ENCODE measurements at places on chromosomes 3 and 15.

DNA sequence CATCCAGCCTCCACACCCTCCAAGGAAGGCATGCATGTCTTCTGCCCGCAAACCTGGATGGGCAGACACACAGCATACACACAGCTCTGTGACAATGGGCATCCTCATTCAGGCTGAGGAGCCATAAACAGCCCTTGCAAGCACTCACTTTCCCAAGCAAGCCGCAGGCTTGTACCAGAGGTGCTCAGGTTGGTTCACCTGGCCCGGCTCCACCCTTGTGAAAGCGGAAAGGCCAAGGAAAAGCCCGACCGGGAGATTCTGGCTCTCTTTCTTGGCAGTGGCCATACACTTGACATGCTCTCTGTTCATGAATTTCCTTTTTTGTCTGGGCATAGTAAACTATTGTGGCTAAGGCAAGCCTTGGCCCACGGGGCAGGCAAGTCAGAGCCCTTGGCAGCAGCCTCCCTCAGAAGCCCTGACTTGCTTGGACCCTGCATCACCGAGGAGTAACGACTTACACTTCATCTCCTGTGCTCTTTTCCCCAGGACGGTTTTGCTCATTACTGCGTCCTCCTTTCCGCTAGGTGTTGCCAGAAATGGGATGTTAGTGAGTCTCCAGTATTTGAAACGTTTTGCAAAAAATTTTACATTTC, 74.6 kb upstream of the BNC1 start:
- no peak for DNase-seq

GRCh38 chr3:104916971-104917370, 449.7 kb upstream of the ALCAM start:
- no peak for DNase-seq

- DNase-seq, result no peak
Observed at GRCh38 chr3:188911026-188911850, 260.5 kb upstream of the TPRG1 start.

DNA sequence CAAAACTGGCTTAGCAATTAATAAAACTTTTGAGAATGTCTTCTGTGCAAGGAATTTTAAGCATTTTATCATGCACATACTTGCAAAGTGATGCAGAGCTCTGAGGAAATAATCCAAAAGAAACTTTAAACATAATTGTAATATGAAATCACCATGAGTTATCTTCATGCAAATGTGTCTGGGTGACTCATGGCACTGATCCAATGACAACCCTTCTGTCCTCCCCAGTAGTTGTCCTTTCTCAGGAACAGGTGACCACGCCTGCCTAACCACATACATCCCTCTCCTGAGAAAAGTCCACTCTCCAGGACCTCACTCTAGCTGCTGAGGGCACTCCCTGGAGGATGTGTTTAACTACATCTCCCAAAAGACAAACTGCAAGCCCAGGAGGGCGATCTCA, 530.6 kb upstream of the IL12A start:
- no peak for DNase-seq

GRCh38 chr3:139629033-139629432, 48.7 kb downstream of the NMNAT3 start:
- no peak for DNase-seq

Measured in activated naive CD8-positive, alpha-beta T cell treated with anti-CD3 and anti-CD28 coated beads, Interleukin-2, amount 50 U/mL, for 16 hours (primary cell).